ENCODE measurements at places on chromosomes 12 and 14.

DNA sequence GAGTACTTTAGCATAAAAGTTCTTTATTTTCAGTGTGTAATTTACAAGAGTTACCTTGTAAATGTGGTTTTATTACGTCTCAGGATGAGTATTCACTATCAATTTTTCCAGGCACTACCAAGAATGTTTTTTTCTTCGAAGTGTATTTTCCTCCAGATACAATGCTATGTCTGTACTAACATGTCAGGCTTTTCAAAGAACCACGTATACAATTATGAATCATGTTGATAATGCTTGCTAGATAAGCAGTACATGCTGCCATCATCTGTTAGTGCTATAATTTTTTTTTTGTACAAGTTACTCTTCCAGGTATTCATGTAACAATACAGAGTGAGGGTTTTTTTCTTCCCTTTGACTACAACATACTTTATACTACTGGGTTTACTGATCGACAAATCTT is 5.6 kb upstream of the KANSL2 start:
- DNase-seq = no peak

- no peak for DNase-seq
Observed at GRCh38 chr12:49041036-49041880, 19.3 kb downstream of the KMT2D start.

GRCh38 chr14:67444395-67444794 is 32.4 kb upstream of the PLEK2 start:
- DNase-seq = no peak

DNA sequence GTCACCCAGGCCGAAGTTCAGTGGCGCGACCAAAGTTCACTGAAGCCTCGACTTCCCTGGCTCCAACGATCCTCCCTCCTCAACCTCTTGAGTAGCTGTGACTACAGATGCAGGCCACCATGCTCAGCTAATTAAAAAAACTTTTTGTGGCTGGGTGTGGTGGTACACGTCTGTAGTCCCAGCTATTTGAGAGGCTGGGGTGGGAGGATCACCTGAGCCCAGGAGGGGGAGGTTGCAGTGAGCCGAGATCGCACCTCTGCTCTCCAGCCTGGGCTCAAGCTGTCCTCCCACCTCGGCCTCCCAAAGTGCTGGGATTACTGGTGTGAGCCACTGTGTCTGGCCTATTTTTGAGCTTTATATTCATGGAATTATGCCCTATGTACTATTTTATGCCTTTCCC is 18.1 kb upstream of the RAD52 start:
- no peak for DNase-seq

- no peak for DNase-seq
Observed at GRCh38 chr12:87160848-87161601, 868.2 kb downstream of the C12orf50 start.

DNA sequence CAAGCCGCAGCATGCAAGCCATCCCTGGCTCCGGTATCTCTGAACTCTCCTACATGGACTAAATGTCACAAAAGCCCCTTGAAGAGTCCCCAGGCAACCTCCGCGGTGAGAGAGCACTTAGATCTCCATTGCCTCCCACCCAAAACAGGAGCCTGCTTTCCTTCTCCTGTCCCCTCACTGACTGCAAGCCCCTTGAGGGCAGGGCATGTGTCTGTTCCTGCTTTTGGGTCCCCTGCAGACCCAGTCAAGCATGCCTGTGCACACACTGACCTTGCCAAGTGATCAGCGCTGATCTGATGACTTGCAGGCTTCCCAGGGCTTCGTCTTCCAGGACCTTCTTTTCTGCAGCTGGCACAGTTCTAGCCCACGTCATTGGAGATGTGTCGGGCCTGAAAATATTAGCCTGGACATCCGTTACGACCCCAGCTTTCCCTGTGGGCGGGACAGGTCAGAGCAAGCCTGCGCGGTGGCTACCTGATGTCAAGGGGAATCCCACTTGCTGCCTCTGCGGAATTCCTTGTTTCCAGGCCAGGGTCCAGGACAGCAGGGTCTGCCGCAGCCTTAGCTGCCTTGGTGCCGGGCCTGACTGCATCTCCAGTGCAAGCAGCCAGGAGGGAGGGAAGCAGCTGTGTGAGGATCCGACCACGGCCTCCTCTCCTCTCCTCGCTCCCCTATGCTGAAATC is 92.5 kb downstream of the FBXL14 start:
- no peak for DNase-seq

- no peak for DNase-seq
Observed at GRCh38 chr12:96194576-96194889, 358 bp downstream of the ELK3 start.

- DNase-seq = no peak
Observed at GRCh38 chr14:54117396-54117795, 160.8 kb upstream of the BMP4 start.

- no peak for DNase-seq
Observed at GRCh38 chr12:46858368-46858767, 32.6 kb upstream of the SLC38A4 start.

GRCh38 chr14:103496776-103497175 is 25.9 kb downstream of the CKB start:
- DNase-seq = no peak

DNA sequence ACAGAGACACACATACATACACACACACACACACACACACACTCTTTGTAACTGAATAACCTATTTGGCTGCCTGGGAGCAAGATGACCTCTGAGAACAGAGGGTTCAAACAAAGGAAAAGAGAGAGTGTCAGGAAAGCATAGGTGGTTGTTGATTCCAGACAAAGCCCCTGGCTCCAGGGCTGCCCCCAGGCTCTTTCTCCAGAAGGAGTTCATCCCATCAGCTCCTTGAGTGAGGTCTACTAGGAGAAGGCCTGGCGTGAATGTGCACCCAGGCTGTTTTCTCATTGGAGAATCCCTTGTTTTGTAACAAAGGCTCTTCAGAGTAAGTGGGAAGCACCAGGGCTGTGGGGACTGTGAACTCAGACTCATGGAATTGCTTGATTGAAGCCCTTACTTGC is 151.9 kb downstream of the EMP1 start:
- no peak for DNase-seq

GRCh38 chr12:129903092-129903945 is 506 bp downstream of the TMEM132D start:
- no peak for DNase-seq

Measured in activated CD4-positive, alpha-beta T cell treated with anti-CD3 and anti-CD28 coated beads, Interleukin-2, amount 10 ng/mL, durations not matched to agents 7 days and 5 days (primary cell).